NCI-H2081 treated with DMSO at 0.1 percent for 48 hours (cell line): ENCODE measurements at places on chromosomes 1 and 21.

- no peak for DNase-seq
These were observed 5.1 kb upstream of the DESI2 start for GRCh38 chr1:244647819-244648218.

DNA sequence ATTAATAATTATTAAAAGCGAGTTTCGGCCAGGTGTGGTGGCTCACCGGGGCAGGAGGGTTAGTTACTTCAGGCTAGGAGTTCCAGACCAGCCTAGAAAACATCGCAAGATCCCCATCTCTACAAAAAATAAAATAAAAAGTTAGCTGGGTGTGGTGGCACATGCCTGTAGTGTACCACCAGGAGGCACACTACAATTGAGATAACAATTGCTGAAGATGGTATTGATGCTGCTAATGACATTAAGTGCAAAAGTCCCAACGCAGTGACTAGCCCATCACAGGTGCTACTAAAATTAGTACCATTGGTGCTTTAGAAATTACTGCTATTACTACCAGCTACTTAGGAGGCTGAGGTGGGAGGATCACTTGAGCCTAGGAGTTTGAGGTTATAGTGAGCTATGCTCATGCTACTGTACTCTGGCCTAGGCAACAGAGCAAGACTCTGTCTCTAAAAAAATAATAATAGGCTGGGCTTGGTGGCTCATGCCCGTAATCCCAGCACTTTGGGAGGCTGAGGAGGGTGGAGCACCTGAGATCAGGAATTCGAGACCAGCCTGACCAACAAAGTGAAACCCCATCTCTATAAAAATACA is 156.6 kb downstream of the GREM2 start:
- DNase-seq = no peak

GRCh38 chr1:72942008-72942407 is 659.7 kb upstream of the NEGR1 start:
- no peak for DNase-seq

GRCh38 chr1:158800526-158800925 is 19.5 kb upstream of the OR6N2 start:
- no peak for DNase-seq

GRCh38 chr1:203627851-203628200 is 1.2 kb downstream of the ATP2B4 start:
- no peak for DNase-seq

DNA sequence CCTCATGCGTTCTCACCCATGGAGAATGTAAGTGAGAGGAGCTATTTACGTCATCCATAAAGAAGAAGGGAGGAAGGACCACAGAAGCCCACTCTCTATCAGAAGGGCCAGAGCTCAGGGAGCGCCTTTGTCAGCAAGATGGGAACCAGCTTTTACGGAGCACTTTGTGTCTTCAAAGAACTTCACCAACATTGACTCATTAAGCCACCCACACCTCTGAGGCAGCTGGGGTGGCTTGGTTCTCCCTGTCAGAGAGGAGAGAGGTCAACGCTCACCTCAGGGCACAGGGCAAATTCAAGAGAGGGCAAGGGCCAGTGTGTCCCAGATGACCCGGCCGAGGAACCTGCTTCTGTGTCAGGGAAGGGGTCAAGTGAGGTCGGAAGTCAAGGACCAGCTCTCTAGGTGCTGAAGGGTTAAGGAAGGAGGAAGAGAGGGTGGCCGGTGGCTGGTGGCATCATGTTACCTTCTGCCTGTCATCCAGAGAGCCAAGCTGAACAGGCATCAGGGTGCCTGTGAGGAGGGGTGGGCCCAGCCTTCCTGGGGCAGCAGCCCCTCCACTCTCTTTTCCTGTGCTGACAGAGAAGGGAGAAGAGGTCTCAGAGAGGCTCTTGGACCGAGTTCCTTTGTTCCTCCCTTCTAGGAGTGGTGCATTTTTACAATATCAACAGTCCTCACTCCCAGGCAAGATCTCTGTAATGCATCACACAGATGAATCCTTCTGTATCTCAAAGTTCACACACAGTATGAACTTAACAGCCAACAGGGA is 109.0 kb downstream of the ETS2 start:
- no peak for DNase-seq

GRCh38 chr1:230495076-230495475 is 68.9 kb upstream of the PGBD5 start:
- DNase-seq = no peak

GRCh38 chr1:6502000-6502891 is 10.8 kb upstream of the PLEKHG5 start:
- no peak for DNase-seq

GRCh38 chr1:88490676-88491075 is 193.4 kb upstream of the PKN2 start:
- DNase-seq = no peak

DNA sequence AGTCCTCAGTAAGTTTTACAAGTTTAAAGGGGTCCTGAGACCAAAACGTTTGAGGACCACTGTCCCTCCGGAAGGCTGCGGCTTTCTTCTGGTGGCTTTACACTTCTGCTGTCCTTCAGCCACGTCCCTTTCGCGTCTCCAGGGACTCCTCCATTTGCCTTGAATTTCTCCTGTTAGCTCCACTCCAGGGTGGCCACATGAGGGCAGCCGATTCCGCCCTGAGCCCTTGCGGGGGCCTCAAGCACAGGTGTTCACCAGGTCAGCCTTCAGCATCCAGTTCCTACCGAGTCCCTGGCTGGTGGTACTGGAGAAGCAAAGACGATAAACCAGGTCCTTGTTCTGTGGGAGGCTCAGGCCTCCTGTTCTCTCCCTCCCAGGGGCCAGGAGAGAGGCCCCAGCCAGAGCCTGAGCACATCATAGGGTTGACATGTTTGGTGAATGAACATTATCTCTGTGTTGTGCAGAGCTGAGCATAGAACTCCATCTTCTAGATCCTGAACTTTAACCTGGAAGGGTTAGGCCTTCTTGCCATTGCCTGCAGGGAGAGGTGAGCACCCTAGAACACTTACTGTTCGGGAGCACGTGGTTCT is 27.4 kb upstream of the COQ8A start:
- no peak for DNase-seq

GRCh38 chr21:44360159-44360558 is 6.7 kb downstream of the TRPM2 start:
- no peak for DNase-seq

- no peak for DNase-seq
These were observed 12.1 kb upstream of the LINGO4 start for GRCh38 chr1:151817353-151817730.

- no peak for DNase-seq
These were observed 2.1 kb downstream of the TAF12 start for GRCh38 chr1:28640766-28641165.

DNA sequence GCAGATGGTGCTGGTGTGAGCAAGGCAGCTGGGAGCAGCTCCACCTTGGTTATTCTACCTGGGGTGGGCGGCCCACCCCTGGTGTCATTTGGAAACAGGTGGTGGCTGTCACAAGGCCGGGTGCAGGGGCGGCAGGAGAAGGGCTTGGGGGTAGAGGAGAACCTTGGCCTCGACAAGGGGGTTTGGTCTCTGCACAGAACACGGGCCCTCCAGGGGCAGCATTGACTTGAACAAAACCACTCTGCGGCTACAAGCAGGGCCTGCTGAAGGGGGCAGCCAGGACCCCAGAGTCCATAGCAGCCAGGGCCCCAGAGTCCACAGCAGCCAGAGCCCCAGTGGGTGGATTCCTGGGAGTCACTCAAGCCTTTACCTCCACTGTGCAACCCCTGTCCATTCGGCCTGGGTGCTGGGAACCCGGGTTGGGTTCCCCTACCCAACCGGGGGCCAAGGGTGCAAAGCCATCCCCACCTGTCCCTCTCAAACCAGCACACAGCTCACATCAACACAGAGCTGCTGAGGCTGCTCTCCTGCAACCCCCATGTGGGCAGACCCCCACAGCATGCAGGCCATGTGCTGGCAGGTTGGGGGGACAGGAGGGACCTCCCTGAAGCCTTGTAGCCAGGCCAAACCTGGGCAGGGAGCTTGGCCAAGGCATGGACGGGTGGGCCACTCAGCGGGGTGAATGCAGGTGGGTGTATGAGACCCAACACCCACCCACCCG is 7.7 kb downstream of the TRIM11 start:
- DNase-seq = no peak

DNA sequence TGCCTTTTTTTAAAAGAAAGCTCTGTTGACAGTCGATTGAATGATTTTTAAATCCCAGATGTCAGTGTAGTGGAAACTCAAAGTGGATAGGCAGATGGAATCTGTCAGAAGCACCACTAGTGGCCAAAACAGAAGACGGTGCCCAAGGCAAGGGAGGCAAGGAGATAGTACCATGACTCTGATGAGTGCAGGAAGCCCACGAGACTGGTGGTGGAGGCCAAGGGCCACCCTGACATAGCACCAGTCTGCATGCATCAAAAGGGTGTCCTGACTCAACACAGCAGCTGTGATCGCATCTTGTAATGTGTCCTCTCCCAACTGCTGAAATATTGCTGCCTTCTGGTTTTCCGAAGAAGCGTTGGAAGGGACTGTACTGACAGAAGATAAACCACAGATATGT is 124.1 kb upstream of the PAPPA2 start:
- DNase-seq = no peak
